ENCODE measurements at places on chromosomes 7 and 10. TPM values are rescaled to one million over a fixed set of nuclear protein-coding genes. Genes with fewer than 3 reads are reported as not detected.

FKBP6 gene
- not detected for polyA plus RNA-seq

ODAD2 gene
- polyA plus RNA-seq: not detected

EPHA1 gene
- 0.04 TPM for polyA plus RNA-seq

ADAM12 gene
- polyA plus RNA-seq: 0.83 TPM

CPXM2 gene
- polyA plus RNA-seq: 1.8 TPM

NUTM2B gene
- 0.01 TPM for polyA plus RNA-seq

ANKRD61 gene
- polyA plus RNA-seq: 0.19 TPM

MBL2 gene
- polyA plus RNA-seq: not detected

WEE2 gene
- not detected for polyA plus RNA-seq

ZNF511 gene
- 80.4 TPM for polyA plus RNA-seq

LRRC18 gene
- polyA plus RNA-seq: not detected

SPDYE6 gene
- 0.15 TPM for polyA plus RNA-seq

WASHC2C gene
- polyA plus RNA-seq: 10.2 TPM

CYP2C8 gene
- polyA plus RNA-seq: 0.06 TPM

DLX5 gene
- polyA plus RNA-seq: not detected

LBX1 gene
- polyA plus RNA-seq: not detected

OPN4 gene
- 0.08 TPM for polyA plus RNA-seq

BAMBI gene
- 5.3 TPM for polyA plus RNA-seq
